AG09319 (cell line): ENCODE measurements at places on chromosomes 4 and X.

- no peak for DNase-seq
These were observed 27.8 kb upstream of the ARHGEF9 start for GRCh38 chrX:63812823-63813222.

DNA sequence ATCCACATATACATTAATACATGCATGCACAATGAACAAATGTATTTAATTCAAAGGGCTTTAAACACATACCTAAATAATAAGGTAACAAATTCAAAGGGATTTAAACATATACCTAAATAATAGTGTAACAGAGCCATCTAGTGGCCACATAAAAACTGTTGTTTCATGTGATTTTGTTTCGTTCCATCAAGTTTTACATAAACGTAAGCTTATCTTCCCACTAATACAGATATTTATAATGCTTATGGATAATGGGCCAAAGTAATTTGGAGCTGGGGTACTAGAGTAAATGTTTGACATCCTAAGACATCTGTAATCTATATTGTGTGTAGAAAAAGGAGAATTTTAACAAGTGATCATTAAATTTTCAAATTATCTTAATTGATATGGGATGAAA, 82.3 kb downstream of the PRSS12 start:
- no peak for DNase-seq

GRCh38 chr4:20253735-20254409, 2.2 kb downstream of the SLIT2 start:
- DNase-seq: no peak

- DNase-seq: no peak
These were observed 241.5 kb downstream of the SHOX start for GRCh38 chrX:872090-872489.

DNA sequence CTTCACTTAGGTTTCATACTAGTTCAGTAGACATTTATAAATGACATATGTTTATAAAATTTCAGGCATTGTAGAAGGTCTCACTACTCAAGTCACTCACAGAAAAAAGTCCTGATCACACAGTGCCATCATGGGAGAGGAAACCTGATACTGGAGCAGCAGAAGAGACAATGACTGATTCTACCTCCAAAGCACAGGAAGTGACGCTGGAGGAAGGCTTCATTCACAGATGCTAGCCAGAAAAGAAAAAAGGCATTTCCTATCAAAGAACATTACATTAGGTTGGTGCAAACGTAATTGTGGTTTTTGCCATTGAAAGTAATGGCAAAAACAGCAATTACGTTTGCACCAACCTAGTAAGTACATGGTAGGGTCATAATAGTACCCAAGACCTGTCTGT, 79.5 kb downstream of the RASGEF1B start:
- DNase-seq: no peak

DNA sequence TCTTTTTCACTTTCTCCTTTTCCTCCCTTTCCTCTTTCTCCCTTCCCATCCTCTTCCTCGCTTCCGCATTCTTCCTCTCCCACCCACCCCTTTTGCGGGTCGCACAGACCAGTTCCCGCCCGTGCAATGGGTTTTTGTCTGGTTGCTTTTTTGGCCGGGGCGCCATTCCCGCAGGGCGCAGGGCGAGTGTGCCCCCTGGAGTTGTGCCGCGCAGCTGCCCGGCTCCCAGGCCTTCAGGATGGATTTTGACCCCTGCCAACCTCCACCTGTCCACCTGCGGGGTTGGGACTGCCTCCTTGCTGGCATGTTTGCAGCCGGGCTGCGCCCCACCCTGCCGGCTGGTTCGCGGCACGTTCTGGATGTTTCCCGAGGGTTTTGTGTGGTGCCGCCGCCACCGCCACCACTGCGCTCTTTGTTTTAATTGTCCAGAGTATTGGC, 578 bp upstream of the SEL1L3 start:
- DNase-seq: no peak

DNA sequence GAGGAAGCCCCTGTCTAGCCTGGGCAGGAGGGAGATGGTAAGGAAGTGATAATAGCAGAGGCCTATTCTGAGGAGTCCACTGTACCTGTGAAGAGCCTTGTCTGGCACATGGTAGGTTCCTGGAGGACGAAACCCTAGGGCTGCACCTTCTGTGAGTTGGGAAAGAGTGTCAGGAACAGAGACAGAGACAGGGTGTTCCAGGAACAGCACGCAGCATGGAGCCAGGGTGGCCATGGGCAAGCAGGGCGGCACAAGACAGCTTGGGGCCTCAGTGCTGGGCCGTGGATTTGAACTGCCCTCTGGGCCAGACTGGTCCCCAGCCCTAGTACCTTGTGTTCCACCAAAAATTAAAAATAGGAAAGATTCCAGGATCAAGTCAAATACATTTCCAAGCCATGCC, 272.5 kb downstream of the EVC2 start:
- DNase-seq: no peak

DNA sequence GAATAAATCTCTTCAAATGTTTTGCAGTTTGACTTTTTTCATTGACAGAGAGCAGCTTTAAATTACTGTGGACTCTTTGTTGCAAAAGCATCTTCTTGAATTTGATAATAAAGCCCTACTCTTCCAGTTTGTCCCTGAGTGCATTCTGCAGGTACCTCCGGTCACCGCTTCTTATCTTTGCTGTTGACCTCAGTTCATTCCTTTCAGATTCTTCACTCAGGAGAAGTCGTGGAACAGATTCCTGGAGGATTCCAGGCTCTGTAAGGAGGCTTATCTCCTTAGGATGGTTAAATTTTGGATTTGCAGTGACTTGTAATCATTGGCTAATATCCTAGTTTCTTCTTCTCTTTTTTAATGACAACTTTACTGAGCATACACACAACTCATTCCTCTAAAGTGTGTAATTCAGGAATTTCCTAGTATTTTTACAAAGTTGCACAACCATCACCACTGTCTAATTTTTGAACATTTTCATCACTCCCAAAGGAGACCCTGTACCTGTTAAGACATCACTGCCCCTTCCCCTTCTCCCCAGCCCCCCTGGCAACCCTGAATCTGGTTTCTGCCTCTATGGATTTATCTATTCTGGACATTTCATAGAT, 22.0 kb downstream of the TBL1X start:
- no peak for DNase-seq

DNA sequence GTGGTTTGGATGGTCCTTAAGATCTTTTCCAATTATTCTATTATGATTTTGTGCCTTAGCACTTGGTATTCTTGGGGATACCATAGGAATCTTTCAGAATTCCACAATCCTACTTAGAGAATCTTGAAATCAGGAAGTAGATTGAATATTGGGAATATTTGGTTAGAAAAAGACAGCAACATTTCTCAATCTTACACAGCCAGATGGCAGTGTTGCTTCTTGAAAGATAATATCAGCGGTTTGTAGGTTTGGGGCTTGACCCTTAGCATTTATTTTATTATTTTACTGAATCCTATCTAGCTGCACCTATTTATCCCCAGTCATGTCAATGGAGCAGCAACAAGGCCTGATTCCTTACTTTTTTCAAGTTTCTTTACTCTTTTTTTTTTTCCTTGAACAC, 28.6 kb downstream of the MAGEB1 start:
- no peak for DNase-seq

- DNase-seq: no peak
These were observed 74.9 kb downstream of the MTMR1 start for GRCh38 chrX:150768132-150768485.

GRCh38 chrX:151604931-151605330, 41.5 kb downstream of the PASD1 start:
- DNase-seq: no peak

GRCh38 chrX:132662844-132663243, 174.0 kb upstream of the MBNL3 start:
- no peak for DNase-seq

DNA sequence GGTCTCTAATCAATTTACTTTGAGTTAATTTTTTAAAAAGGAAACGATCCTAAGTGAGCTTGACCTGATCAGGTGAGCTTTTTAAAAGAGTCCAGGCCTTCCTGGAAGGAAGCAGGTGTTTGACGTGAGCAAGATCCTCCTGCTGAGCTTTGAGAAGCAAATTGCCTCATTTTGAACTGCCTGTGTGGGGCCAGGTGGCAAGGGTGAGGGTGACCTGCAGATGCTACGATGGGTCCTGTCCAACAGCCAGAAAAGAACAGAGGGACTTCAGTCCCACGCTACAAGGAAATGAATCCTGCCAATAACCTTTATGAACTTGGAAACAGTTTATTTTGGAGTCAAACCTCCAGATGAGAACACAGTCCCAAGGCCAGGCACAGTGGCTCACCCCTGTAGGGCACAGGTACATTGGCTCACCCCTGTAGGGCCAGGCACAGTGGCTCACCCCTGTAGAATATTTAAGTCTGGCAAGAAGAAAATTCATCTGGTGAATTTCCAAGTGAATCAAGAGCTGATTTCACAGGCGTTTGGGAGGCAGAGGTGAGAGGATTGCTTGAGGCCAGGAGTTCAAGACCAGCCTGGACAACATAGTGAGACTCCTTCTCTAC, 58.1 kb downstream of the CASP3 start:
- DNase-seq: no peak

DNA sequence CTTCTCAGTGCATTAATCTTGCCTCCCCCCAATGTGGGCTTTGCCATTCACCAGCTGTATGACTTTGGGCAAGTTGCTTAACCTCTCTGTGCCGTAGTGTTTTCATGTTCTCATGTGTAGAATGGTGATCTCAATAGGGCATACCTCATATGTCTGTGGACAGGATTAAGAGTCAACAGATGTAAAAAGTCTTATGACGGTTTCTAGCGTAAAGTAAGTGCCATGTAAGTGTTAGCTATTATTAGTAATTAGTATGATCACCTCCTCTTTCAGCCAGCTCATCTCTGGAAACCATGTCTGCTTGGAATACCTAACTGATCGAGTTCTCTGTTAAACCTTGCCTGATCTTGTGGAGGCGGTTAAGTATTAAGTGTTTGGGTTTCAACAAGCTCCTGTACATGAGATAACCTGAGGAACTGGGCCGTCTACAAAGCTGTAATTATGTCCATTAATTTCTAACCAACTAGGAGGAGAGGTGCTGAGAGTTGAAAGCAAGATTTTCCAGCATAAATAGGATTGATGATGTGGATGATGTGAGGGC, 66.3 kb downstream of the TSC22D3 start:
- DNase-seq: no peak

DNA sequence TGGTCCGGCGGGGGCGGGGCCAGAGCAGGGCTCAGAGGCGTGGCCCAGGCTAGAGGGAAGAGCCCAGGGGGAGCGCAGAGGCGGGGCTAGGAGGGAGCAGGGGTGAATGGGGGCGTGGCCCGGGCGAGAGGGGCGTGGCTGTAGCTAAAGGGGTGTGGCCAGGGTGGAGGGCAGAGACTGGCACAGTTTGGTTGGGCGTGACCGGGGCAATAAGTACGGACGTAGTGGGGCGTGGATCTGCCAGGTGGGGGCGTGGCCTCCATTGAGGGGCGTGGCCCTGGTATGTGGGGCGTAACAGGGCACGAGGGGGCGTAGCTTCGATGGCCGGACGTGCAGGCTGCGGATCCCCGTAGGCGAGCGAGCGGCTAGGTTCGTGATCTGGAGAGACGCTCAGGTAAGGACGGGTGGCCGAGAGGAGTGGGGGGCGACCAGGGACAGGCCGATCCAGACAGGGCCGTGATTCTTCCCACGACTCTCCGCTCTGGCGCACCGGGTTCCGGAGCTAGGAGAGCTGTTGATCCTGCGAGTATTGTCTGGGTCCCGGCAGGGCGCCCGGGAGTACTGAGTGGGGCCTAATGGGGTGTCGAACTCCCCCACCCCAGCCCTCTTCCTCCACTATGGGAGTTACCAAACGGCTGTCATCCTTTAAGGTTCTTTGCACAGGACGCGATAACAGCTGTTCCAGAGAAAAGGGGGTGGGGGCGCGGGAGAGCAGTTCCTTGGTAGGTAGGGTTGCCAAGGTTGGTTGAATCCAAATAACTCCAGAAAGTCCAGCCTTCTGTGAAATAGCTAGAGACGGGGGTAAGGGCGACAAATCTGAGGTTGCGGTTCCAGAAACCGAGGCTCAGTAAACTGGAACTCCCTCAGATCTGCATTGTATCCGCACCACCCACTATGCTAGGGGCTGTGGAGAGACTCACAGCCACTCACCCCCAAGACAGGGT, at the start of gene CA5B:
Gene CA5B, plus strand, starts transcription at position 312 of the 944 bp plus-strand sequence. CDS start 11,754 bp downstream, outside the sequence.
- peak; percentile 61 for DNase-seq

DNA sequence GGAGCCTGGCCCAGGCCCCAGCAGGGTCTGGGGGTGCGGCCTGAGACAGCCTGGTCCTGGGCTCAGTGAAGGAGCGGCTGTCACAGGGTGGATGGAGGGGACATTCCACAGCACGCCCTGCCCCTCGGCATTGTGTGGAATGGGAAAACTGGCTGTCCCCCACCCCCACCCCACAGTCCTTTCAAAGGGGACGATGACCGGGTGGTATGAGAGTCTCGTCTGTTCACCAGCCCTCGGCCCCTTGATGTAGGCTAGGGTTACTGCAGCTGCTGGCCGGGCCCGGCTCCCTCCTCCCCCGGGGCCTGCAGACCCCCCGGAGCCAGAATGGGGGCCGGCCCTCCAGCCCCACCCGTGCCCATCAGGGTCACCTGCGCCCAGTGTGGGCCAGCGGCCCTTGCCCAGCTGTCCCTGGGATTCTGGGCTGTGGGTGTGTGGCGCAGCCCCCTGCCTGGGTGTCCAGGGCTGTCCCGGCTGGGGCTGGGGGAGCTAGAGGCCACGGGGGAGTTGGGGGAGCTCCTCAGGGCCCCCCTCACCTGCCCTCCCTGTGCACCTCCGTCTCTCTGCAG, 11.7 kb downstream of the FGFRL1 start:
- DNase-seq: no peak

GRCh38 chr4:2281575-2282343, 19.9 kb upstream of the MXD4 start:
- no peak for DNase-seq

- no peak for DNase-seq
These were observed 1.0 kb downstream of the ERVMER34-1 start for GRCh38 chr4:52750213-52750612.

DNA sequence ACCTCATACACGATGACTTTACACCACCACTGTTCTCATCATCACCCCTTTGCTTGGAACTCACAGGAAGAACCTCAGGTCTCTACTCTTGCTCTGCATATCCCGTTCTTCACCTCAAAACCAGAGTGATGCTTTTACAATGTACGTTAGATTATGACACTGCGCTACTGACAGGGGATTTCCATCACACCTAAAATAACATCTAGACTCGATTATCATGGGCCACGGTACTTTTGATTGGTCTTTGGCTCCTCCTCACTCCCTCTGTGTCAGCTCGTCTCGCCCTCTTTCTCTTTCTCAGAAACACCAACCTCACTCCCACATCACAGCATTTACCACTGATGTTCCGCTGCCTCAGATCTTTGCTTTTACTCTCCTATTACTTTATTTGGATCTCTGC, 172.4 kb downstream of the TLL1 start:
- DNase-seq: no peak

DNA sequence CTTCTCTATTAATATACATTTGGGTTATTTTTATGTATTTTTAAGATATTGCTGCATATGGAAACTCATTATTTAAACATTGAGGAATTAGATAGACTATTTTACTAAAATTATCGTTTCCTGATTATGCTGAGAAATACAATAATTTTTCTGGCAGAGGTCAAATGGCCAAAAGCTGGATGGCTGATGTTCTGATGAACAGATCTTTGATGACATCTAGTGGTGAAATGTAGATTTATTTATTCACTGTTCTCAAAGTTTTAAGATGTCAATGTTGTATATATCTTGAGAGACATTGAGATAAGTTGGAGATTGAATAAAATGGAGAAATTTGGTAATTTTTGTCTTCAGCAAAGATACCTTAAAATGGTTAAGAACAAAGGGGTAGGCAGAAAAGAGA, 96.2 kb downstream of the UGT8 start:
- no peak for DNase-seq

- DNase-seq: no peak
These were observed 16.7 kb upstream of the AREG start for GRCh38 chr4:74428276-74428675.
